ENCODE measurements at places on chromosomes 2 and 18.

DNA sequence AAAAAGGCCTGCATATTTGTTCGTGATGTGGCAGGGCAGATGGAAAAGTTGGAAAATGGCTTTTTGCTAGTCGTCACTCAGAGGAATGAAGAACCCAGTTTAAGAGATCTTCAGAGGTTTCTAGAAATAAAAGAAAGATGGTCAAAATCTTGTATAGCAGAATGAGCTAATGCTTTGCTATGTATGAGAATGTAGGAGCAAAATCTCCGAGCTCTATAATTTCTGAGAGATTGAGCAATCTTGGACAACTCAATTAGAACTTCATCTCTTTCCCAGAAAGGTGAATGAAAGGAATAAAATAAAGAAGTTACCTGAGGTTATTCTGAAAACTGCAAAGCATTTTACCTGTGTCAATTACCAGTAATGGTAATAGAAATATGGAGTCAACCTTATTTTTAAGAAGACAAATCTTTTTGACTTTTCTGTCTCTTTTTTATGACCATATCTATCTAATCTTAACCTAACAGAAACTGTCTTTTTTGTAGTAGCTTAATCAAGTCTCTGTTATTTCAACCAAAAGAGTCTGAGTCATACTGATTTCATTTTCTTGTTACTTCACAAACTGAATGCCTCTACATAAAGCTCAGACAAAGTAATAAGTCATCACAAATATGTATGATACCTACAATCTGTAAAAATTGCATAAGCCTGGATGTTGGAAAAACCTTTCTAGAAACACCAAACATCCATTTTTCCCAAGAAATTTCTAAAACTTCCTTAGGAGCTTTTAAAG is 32.5 kb downstream of the CCDC68 start:
- DNase-seq: no peak

DNA sequence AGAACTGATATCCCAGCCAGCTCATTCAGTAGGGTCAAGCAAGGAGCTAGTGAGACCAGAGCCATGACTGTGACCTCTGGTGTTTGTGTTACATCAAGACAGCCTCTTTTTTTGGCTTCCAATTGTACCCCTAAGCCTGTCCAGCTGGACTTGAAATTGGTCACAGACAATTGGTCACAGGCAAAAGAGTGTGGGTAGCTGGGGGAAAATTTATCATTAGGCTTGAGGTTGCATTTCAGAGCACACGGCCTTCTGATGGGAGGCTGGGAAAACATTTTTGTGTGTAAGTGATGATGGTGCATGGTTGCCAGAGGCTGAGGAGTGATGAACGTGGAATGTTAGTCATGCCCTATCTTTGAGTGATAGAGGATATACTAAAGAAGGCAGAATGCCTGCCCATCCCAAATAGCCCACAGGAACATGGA is 285.1 kb upstream of the SLC14A2 start:
- DNase-seq: no peak

DNA sequence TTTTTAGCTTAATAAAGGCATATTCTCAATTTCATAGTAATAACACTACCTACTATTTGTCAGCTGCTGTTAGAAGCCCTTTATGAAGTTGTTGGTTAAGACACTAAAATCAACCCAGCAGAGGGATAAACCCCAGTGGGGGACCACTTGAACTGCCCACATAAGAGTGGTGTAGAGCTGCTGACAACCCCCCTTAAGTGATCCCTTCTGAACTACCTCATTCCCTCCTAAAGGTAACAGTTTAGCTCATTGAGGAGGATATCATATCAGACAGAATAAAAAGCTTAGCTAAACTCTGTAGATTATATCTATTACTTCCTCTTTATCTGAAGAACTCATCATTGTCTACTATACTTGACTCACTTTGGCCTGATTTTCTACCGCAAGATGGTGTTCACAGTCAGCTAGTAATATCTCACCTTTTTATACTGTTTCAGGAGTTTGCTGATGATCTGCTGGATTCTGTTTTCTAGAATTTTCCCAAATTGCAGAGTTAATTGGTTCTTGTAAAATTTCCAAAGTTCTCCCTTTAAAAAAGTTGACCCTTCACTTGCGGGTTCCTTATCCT is 16.2 kb downstream of the GALM start:
- no peak for DNase-seq

GRCh38 chr18:26719896-26720295 is 145.6 kb downstream of the AQP4 start:
- DNase-seq: no peak

DNA sequence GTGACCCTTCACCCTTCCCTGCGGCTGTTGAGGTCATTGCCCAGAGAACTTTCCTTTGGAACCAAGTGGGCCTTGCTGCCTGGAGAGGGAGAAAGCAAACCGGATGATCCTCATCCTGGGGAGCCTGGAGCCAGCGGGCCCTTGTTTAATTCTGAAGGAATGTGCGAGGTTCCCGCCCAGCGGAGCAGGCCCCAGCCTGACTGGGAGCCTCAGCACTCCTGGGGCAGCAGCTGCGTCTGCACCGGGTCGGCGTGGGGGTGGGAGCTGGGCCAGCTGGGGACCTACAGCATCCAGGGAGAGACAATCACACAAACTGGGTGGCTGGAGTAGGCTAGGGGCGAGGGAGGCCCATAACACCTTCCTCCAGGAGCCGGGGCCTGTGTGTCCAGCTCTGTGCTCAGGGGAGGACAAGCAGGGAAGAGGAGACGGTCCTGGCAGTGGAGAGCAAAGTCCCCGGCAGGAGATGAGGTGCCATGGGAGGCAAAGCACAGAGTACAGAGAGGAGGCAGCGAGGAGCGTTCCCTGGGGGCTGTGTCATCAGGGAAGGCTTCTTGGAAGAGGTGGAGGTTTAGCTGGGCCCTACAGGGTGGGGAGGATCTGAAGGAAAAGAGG is 61.9 kb upstream of the HAAO start:
- no peak for DNase-seq

DNA sequence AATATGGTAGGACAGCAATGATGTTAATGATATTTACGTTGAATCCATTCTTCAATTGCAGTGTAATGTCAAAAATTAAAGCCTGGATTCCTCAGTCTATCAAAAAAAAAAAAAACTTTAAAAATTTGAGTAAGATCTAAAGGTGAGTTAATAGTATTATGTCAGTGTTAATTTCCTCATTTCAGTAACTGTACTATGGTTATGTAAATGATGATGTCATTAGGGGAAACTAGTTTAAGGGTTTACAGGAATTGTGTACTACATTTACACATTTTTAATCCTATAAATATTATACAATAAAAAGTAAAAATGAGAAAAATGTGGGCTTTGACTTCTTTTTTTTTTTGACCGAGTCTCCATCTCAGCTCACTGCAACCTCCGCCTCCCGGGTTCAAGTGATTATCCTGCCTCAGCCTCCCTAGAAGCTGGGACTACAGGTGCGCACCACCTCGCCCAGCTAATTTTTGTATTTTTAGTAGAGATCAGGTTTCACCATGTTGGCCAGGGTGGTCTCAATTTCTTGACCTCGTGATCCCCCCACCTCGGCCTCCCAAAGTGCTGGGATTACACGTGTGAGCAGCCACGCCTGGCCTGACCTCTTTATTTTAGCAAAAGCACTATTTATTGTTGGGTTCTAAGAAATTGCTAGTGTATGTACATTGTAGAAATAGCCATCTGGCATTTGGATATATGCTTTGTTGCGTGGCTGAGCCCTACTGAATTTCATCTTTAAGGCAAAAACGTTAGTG is 106.5 kb downstream of the XIRP2 start:
- DNase-seq: no peak

- DNase-seq: no peak
These were observed 931.3 kb downstream of the CPS1 start for GRCh38 chr2:211487733-211488132.

GRCh38 chr2:199261239-199261638 is 196.5 kb downstream of the SATB2 start:
- DNase-seq: no peak

- DNase-seq: no peak
These were observed at the start of gene CYRIA for GRCh38 chr2:16665748-16666448. Gene CYRIA (minus strand): TSS chr2:16665834. CDS start chr2:16588119, 77,715 bp downstream.

- DNase-seq: no peak
These were observed 40.5 kb upstream of the PEX13 start for GRCh38 chr2:60976875-60977561.
